ENCODE measurements at places on chromosomes 3 and 15. TPM values are rescaled to one million over a fixed set of nuclear protein-coding genes. Genes with fewer than 3 reads are reported as not detected.

The CD200R1 gene
- 0.82 TPM for total RNA-seq

The SERINC4 gene
- 0.41 TPM for total RNA-seq

The CYP1A2 gene
- not detected for total RNA-seq

The SATB1 gene
- total RNA-seq = 67.7 TPM

The DUOXA1 gene
- not detected for total RNA-seq

The HACD3 gene
- 128 TPM for total RNA-seq

The ARPP19 gene
- 195 TPM for total RNA-seq

The GATA2 gene
- 0.41 TPM for total RNA-seq

The CCR1 gene
- 1.6 TPM for total RNA-seq

The ZDHHC3 gene
- total RNA-seq = 44.0 TPM

The UCN2 gene
- not detected for total RNA-seq

The ENTPD3 gene
- total RNA-seq = 3.3 TPM

The ZNF385D gene
- total RNA-seq = 17.5 TPM

The AAGAB gene
- total RNA-seq = 40.4 TPM

The HAPLN3 gene
- total RNA-seq = 4.1 TPM

The CFAP91 gene
- 7.7 TPM for total RNA-seq

The DENND4A gene
- 87.2 TPM for total RNA-seq

The WDR76 gene
- 16.7 TPM for total RNA-seq

The DHFR2 gene
- 10.2 TPM for total RNA-seq

The CCDC13 gene
- 2.4 TPM for total RNA-seq

The FBXO40 gene
- total RNA-seq = not detected

The DUOXA2 gene
- total RNA-seq = not detected

The THAP10 gene
- 7.3 TPM for total RNA-seq

The CKMT1B gene
- 7.7 TPM for total RNA-seq

The MAP6D1 gene
- 3.3 TPM for total RNA-seq

The CD96 gene
- not detected for total RNA-seq

The CACNA1D gene
- 21.6 TPM for total RNA-seq

The SYNM gene
- 9.0 TPM for total RNA-seq

The ZNF717 gene
- total RNA-seq = 22.0 TPM

The CISH gene
- 0.41 TPM for total RNA-seq

The AHSG gene
- total RNA-seq = not detected

The IMPG2 gene
- total RNA-seq = 3.3 TPM

The PTPRG gene
- total RNA-seq = 52.6 TPM

The IFT80 gene
- total RNA-seq = 42.4 TPM

The PDZRN3 gene
- 45.7 TPM for total RNA-seq

The MGLL gene
- total RNA-seq = 31.4 TPM

The GPR149 gene
- 7.7 TPM for total RNA-seq

The FES gene
- 3.7 TPM for total RNA-seq
